Activated CD4-positive, alpha-beta T cell treated with anti-CD3 and anti-CD28 coated beads for 48 hours (primary cell): ENCODE measurements at places on chromosomes 5 and 9.

GRCh38 chr5:62536232-62536631, 42.4 kb upstream of the LRRC70 start:
- no peak for DNase-seq

DNA sequence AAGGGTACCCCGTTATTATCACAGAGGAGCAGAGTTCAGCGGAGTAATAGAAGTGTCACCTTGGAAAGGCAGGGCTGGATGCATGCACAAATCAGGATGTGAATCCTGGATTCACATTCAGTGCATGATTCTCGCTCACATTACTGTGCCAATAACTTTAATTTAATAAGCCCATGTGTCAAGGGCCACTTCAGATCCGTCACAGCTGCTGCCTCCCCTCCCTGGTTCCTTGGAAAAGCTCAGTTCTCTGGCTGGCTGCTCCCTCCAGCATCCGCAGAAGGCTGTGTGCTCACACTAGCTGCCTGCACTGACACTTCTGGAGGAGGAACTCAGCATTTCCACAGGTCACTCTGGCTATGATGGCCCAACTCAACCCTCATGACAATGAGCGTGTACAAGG, 256.8 kb upstream of the ADAMTS16 start:
- no peak for DNase-seq

DNA sequence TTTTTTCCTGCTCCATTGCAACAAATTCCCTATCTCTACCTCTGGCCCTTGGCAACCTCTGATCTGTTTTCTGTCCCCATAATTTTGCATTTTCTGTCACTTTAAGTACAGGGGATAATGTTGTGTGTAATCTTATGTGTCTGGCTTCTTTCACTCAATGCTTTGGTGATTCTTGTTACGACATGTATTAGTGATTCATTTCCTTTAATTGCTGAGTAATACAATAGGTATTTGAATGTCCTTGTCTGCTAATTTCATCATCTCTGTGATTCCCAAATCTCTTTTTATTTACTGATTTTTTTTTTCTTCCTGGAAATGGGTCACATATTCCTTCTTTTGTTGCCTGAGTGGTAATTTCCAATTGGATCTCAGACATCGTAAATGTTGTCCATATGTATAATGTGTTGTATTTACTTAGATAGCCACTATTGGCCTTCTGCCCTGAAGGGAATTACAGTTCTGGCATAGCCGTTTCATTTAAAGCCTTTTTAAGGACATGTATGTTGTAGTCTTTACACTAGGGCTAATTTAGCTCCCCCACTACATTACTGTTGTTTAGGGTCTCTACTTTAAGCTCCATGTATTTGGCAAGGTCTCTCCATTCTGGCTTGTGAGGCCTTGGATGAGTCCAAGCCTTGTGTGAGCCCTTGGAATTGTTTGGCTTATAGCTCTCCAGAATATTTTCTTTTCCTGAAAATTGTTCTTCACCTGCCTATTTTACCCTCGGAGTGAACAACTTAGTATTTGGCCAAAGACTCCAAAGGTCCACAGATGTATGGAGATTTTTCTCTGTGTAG, 683.8 kb downstream of the LRRC70 start:
- no peak for DNase-seq

DNA sequence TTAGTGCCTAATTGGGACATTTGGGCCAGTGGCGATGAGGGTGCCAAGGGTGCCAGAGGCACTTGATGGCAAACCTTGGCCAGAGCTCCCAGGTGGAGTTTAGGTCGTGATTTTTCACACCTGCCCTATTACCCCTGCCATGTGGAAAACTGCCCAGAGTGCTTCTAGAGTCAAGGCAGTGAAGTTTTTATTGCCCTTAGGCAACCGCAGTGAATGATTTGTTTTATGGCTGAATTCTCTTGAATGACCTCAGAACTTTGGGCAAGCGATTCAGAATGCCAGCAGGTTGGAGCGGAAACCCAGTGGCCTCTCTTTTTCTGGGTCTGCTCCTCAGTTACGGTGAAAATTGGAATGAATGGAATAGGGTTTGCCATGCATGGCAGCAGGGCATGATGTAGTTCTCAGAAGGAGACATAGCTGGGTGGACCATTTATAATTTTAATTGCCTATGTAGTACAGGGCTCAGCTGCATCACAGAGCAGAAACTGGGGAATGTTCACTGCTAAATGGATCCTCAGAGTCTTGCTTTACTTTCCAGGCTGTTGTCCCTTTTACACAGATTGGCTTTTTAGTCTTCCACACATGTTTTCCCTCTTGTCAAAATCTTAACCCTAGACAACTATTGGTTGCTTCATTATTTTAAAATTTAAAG, 820.0 kb upstream of the SEMA6A start:
- DNase-seq, result no peak

- DNase-seq, result no peak
Measured at GRCh38 chr9:132059361-132059760, 20.3 kb downstream of the MED27 start.

GRCh38 chr9:118609355-118610044, 759.7 kb downstream of the BRINP1 start:
- no peak for DNase-seq

- DNase-seq, result no peak
Measured at GRCh38 chr9:137078701-137079400, 1.5 kb downstream of the UAP1L1 start.

- DNase-seq, result no peak
Measured at GRCh38 chr5:120767178-120767820, 303.2 kb downstream of the PRR16 start.

DNA sequence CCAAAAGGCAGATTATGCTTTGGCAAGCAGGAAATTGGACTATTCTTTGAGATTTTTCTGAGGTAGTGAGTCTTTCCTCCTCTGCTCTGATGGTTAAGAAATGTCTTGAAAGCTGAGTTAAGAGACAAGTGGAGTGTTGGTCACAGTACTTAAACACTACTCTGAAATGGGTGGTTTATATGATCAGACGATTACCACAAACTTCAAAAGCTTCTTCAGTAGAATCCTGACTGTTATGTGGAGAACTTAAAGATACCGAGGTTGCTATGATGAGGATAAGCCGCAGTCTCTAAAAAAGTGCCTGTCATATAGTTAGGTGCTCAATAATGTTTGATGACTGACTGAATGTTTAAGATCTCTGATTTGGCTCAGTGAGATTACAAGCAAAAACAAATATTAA, 24.3 kb downstream of the GCNT4 start:
- no peak for DNase-seq

GRCh38 chr5:165224366-165225045, 1719.1 kb downstream of the MAT2B start:
- DNase-seq, result no peak

- no peak for DNase-seq
Measured at GRCh38 chr5:40547557-40547956, 132.2 kb upstream of the PTGER4 start.

DNA sequence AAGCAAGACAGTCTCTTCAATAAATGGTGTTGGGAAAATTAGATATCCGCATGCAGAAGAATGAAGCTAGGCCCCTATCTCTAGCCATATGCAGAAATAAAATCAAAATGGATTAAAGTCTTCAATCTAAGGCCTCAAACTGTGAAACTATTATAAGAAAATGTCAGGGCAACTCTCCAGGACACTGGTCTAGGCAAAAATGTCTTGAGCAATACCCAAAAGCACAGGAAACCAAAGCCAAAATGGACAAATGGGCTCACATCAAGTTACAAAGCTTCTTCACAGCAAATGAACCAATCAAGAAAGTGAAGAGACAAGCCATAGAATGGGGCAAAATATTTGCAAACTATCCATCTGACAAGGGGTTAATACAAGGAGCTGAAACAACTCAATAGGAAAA, 338.8 kb downstream of the NNT start:
- no peak for DNase-seq

DNA sequence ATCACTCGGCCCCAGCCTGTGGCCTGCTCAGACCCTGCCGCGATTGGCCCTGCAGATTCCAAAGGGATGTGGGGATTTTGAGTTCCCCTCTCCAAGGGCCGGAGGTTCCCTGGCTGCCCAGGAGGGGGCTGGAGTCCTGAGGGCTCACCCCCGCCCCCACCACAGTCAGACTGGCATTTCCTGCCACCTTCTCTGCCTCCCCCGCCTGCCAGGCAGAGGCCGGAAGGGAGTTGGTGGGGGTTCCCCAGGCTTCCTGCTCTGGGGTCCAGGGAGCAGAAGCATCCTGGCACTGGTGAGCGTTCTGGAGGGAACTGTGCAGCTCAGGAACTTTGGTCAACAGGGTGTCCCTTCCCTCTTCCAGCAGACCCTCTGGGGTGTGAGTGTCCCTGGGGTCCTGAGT, 70.6 kb downstream of the RXRA start:
- peak; percentile 58 for DNase-seq

- DNase-seq, result no peak
Measured at GRCh38 chr5:171474230-171474813, 54.9 kb downstream of the FGF18 start.

DNA sequence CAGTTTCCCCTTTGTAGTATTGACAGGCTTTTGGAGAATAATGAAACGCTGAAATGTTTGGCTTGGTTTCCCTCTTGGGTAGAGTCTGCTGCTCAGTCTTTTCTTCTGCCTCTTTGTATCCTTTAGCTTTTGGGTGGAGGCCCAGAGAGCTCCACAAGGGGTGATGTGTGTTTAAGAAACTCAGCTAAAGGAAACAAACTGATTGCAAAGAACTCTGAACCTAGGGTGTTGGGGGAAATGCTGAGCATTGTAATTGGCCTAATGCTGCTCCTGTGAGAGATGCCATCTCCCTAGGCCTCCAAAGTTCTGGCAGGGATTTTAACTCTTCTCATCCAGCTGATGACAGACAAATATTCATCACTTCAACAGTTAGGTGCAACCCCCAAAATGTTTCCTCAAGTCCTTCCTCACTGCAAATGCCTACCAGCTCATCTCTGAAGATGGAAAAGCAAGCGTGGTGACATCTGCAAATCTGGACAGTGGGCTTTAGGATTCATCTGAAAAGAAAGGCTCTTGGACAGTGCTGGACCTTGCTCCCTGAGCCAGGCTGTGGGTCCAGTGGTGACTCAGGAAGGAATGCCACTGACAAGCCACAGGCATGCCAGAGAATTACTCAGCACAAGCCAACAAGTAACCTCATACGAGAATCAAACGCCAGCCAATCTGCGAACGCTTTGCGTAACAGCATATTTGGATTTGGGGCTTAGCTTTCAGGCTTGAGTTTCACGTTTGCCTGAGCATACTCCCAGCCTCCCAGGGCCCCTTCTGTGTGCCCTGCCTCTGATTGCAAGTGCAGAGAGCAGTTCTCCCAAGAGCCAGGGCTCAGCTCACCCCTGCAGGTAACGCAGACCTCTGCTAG, 30.5 kb upstream of the ZSWIM6 start:
- DNase-seq, result no peak

GRCh38 chr5:60503771-60504170, 196.2 kb downstream of the DEPDC1B start:
- DNase-seq, result no peak

DNA sequence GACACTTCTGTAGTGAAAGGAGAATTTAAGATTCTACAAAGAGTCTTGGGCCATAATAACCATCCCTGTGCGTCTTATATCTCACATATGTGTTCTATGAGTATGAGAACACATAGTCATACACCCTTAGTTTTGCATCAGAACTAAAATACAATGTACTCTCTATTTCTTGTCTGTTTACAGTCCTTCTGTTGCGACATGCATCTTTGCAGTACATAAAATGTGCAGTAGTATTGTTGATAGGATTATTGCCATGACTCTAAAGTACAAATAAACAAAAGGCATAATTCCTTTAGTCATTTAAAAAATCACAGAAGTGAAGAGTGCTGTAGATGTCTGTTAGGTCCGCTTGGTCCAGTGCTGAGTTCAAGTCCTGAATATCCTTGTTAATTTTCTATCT, 201.9 kb downstream of the NR3C1 start:
- DNase-seq, result no peak

- no peak for DNase-seq
Measured at GRCh38 chr5:133400831-133401351, 211.4 kb downstream of the FSTL4 start.

GRCh38 chr5:102216678-102217077, 79.4 kb downstream of the SLCO4C1 start:
- DNase-seq, result no peak

GRCh38 chr5:145236127-145236526, 599.0 kb downstream of the PRELID2 start:
- no peak for DNase-seq

GRCh38 chr9:134689321-134690181, 47.9 kb downstream of the COL5A1 start:
- DNase-seq, result peak; percentile 36

- DNase-seq, result no peak
Measured at GRCh38 chr9:91474656-91475055, 51.0 kb upstream of the NFIL3 start.

GRCh38 chr5:117072439-117072838, 497.8 kb upstream of the SEMA6A start:
- DNase-seq, result no peak

GRCh38 chr5:168766426-168766700, 187.2 kb upstream of the PANK3 start:
- no peak for DNase-seq

DNA sequence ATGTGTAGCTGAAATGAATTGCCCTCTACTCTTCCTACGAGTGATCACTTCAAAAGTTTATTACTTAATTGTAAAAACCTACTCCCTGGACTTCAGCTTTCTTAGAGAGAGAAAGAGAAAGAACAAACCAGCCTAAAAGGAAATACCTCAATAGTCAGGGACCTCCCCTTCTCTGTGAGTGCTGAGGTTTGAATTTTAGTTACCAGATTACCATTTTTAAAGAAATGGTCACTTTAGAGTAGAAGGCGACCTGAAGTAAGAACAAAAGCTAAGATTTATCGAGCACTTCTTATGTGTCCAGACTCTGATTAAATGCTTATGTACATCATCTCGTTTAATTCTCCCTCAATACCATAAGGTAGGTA, 11.3 kb downstream of the RAPGEF1 start:
- no peak for DNase-seq

GRCh38 chr5:98307811-98308210, 465.7 kb upstream of the RGMB start:
- no peak for DNase-seq

DNA sequence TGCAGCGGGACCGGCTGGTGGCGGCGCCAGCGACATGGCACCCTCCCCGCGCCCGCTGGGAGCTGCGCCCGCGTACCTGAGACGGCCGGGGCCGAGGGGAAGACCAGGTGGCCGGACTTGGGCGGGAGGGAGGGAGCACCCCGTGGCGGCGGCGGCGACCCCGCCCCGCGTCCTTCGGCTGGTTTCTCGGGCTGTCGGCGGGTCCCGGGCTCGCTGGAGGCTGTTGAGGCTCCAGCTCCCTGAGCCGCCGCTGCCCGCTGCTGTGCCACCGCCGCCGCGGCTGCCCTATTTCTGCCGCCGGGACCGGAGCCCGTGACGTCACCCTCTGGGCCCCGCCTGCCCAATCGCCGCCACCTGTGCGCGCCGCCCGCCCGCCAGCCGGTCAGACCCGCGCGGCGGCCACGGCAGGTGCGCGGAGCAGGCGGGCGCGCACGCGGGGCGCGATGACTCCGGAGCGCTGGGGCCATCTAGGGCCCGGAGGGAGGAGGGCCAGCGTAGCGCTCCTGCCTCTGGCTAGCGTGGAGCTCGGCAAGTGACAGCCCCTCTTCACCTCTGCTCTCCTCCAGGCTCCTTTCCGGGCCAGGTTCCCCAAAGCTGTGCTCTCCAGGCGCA, at the start of gene FSTL4:
Gene FSTL4, minus strand, starts transcription at position 293 of the 612 bp plus-strand sequence.
- peak; percentile 37 for DNase-seq

DNA sequence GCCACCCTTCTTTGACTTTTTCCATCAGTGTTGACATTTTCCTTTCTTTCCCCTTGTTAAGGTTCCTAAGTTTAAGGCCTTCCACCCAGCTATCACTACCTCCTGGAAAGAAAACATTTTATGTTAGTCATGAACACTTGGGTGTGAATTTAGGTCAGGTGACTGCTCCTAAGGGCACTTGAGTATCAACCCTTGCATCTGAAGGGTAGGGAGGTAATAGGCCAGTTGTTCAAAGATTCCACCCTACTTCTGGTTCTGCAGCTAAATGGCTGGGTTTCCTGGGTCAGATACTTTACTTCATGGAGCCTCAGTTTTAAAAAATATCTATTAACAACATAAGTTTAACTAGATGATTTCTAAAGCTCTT, 49.1 kb upstream of the OSMR start:
- DNase-seq, result no peak
